Epithelial cell of prostate (primary cell): ENCODE measurements at places on chromosomes 5 and 9.

- no peak for DNase-seq
Measured at GRCh38 chr9:132099741-132100407, 20.2 kb upstream of the MED27 start.

DNA sequence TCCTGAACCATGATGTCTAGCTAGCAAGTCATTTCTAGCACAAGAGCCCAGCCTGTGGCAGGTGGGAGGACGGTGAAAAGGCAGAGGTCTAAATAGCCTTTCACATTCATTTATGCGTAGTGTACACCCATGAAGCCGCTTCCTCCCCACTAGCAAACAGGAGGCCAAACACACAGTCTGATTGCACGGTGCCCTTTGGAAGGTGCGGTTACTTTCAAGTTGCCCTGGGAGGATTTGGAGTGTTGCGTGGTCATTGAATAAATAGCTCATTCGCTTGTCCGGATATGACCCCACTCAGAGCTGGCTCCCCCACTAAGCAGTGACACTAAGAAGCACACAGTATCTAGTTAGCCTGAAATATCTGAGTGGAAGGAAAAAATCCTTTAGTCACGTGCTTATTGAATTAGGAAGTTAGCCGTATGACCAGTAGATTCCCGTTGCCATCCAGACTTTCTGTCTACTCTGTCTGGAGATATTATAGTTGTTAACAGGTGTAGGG, 664 bp upstream of the ARSB start:
- DNase-seq = no peak

DNA sequence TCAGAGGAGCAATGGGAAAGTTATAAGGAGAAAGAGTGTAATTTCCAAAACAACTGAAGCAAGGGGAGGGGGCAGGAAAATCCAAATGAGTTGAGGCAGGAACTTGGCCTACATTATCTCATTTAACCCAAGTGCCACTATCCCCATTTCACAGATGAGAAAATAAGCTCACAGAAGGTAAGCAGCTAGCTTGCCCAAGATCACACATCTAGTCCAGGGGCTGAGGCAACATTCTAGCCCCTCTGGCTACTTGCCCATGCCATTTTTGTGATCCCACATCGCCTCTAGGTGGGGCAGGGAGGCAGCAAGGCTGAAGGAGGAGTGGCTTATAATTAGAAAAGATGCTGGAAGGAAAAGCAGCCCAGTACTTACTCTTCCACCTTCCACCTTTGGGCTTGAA, 2.6 kb upstream of the PSIP1 start:
- no peak for DNase-seq

GRCh38 chr9:79284081-79284480, 287.7 kb upstream of the TLE4 start:
- no peak for DNase-seq

- DNase-seq = no peak
Measured at GRCh38 chr9:7910426-7911020, 110.9 kb upstream of the DMAC1 start.

DNA sequence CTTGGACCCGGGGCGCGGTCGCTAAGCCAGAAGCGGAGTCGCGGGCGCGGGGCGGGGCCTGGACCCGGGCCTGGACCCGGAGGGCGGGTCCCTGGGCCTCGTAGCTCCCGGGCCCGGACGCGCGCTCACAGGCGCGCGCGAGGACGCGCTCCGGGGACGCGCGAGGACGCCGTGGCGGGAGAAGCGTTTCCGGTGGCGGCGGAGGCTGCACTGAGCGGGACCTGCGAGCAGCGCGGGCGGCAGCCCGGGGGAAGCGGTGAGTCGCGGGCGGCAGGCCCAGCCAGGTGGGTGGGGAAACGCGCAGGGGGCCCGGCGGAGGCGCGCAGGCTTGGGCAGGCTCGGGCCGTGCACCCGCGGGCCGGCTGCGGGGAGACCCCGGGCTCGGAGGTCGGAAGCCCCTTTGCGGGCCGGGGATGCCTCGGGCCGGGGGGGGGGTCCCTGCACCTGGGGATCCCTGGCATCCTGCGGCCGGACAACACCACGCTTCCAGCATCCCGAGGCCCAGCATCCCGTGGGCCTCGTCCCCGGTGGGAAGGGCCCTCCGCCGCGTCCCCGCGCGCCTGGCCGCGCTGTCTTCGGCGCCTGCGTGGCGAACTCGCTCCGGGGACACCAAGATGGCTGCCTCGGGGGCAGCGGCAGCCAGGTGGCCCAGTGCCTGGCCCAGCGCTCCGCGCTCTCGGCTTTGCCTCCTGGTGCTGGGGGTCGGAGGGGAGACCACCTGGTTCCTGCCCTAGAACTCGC, at the start of gene SFXN1:
Gene SFXN1, plus strand, starts transcription at position 177 of the 741 bp plus-strand sequence. CDS start 13,544 bp downstream, outside the sequence.
- DNase-seq = no peak

DNA sequence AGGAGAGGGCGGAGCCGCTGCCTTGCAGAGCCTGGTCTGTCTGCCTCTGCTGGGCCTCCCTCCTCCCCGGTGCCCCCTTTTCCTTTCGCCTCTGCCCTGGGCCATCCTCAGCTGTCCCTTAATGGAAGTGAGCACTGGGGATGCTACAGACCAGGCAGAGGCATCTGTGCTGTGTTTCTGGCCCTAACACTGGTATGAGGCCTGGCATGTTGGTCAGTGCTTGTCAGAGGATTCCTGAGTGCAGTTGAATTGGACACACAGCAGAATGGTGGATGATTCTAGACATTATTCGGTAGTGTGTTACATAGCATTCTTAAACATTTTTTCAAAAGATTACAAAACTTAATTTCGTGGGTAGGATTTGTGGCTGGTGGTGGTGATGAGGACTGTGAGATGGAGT, 88.6 kb downstream of the EHMT1 start:
- DNase-seq = no peak

DNA sequence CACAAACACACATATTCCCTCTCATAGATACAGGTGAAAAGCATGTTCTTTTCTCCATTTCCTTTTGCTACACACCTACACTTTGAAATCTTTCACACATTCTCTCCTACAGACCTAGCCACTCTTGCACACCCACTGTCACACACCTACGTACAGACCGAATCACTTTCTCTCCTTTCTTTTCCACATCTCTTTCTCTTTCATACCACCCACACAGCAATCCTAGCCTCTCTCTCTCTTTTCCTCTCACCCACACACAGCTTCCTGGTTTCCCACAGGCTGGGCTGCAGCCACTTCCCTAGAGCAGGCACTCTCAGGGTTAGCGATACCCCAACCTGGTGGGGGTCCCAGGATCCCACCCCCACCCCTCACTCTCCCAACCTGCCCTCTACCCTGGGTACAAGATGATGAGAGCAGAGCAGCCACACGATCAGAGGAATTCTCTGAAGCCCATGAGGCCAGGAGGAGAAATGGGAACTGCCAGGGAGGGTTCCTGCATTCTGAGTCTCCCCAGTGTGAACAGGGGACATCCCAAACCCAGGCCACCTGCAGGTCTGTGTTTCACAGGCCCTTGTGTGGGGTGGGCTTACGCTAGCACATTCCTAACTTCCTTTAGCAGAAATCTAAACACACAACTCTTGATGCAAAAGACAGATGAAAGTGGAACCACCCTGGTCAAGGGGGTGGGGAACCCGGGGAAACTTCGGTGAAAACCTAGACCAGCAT, 17.1 kb upstream of the SYNPO start:
- no peak for DNase-seq

DNA sequence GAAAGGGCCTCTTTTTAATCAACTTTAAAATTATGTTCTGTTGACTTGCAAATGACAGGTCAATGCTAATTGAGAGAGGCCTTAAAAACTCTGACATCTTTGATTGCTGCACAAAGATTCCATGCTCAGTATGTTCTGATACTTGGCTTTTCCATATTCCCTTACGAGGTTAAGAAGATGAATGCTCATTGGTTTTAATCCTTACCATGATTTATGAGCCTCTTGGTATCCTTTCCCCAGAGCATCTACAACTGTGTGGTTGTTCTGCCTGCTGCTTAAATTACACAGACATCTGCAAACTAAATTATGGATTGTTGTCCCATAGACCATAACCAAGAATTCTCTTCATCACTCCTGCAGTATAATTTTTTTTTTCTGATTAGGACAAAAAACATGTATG, 352.6 kb downstream of the CDH12 start:
- no peak for DNase-seq

- DNase-seq = no peak
Measured at GRCh38 chr5:96745844-96746531, 61.8 kb downstream of the ERAP1 start.
